Fibroblast of the aortic adventitia (primary cell): ENCODE measurements at places on chromosomes 2 and 18.

DNA sequence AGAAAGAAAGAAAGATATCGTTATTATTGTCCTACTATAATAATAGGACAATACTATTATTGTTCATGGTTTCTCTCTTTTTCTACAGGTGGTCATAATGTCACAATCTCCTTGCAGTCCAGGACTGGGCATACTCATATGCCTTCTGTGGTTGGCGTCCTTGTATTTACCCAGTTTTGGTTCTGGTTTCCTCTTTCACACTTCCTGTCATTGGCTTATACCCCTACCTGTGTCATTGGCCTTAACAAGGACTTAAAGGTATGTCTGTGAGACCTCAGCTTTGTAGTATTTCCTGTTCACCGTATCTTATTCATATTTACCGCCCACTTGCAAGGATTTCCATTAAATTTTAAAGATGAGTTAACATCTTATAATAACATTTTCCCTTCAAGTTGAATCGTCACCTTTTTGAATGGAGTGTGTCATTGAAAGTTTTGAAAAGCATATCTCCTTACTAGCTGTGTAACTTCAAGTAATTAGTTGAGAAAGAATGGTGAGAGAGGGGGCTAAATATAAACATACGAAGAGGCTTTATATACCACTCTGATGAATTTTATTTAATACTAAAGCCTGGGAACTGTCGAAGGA, 36.5 kb upstream of the HTR2B start:
- no peak for DNase-seq

- DNase-seq = no peak
These were observed 15.7 kb downstream of the SH3RF3 start for GRCh38 chr2:109144721-109145120.

- peak; percentile 57 for DNase-seq
These were observed 88.9 kb downstream of the POLE4 start for GRCh38 chr2:75047189-75047991.

DNA sequence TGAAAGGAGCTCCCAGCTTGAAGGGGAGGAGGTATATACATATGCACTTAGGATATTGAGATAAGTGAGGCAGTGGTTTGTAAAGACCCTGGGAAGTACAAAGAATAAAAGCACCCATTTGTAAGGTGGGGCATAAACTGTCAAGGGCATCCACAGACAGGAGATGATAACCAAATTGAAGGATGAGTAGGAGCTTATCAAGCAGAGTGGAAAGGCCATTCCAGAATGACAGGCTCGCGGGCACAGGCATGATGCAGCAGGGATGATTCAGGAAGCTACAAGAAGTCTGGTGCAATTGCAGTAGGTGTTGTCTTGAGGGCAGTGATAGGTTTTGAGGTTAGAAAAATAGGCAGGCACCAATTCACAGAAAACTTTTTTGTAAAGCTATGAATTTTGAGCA, 504.8 kb downstream of the PIK3C3 start:
- DNase-seq = no peak

GRCh38 chr18:13443552-13443951, 225.0 kb downstream of the LDLRAD4 start:
- no peak for DNase-seq

- DNase-seq = no peak
These were observed 156.6 kb upstream of the LHCGR start for GRCh38 chr2:48912110-48912509.

DNA sequence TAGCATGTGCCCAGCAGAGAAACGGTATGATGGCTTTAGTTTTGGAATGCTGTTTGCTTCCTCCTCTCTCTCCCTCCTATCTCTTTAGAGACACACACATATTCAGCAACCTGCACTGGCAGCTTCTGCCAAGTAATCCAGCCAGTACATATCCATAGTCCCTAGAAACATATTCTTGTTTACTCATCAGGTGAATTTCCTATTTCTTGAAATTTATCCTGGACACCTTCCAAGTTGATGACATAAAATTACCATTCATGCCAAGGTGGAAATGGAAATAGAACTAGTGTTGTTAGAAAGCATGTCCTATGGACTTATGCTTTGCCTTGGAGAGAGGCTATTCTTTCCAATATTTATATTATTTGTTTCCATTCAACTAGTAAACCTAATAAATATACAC, 50.9 kb upstream of the RGPD4 start:
- DNase-seq = no peak

- peak; percentile 27 for DNase-seq
These were observed 34.8 kb downstream of the C1D start for GRCh38 chr2:68027959-68028358.

- no peak for DNase-seq
These were observed 76.4 kb downstream of the ZSWIM2 start for GRCh38 chr2:186772579-186772978.

- no peak for DNase-seq
These were observed 55.9 kb downstream of the GRB14 start for GRCh38 chr2:164565359-164565758.

DNA sequence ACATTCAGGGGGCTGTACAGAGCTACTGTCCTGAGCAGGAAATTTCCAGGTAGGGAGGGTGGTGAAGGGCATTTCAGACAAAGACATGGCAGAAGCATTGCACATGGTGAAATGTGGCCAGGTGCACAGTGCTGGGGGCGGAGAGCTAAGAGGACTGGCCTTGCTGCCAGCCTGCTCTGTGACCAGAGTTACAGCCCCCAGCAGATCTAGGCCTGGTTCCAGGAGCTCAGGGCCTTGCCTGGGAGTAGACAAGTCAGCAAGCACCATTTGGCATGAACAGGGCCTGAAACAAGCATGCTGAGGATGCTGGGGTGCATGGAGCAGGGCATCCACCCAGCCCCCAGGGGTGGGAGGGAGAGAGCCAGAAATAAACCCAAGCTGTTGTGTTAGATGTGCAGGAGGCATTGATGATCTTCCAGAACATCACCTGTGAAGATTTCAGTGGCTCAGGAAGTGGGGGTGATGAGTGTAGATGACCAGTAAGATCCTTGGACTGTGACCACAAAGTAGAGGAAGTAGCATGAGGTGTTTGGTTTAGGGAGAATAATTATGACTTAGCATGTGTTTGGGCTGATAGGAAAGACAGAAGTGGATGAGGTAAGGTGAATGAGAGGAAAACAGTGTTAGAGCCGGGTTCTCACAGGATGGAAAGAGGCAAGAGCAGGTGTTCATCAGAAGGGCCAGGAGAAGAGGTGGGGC, 61.1 kb downstream of the COA5 start:
- no peak for DNase-seq

DNA sequence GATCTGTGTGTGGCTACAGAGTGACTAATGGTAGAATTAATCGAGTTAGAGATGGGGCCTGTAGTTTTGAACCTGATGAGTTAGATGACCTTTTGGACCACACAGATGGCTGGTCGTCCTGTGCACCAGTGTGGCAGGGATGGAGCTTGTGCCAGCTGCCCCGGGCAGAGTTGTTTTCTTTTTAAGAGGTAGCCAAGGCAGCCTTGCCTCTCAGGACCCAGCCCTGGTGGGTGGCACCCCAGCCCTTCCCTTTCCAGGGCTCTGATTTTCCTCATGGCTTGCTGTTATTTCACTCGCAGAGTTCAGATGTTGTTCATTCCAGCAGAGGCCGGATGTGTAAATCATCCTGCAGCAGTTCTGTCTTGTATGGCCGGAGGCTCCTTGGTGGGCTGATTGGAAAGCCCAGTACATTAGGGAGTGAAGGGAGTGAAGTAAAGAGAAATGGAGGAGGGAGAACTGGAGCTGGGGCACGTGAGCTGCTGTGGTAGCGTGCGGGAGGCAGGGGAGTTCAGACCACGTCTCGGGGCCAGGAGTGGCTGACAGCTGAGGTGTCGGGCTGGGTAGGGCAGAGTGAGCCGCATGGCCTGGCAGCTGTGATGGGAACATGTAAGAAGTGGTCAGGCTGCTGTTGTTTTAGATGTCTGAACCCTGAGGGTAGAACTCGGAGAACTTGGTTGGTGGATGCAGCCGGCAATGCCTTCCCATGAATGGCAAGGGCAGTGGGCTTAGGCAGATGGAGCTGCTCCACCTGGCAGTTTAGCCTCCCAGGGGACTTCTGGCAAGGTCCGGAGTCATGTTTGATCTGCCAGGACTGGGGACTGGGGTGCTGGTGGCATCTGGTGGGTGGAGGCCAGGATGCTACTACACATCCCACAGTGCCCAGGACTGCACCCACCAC, 28.8 kb downstream of the ASAP2 start:
- DNase-seq = peak; percentile 69

DNA sequence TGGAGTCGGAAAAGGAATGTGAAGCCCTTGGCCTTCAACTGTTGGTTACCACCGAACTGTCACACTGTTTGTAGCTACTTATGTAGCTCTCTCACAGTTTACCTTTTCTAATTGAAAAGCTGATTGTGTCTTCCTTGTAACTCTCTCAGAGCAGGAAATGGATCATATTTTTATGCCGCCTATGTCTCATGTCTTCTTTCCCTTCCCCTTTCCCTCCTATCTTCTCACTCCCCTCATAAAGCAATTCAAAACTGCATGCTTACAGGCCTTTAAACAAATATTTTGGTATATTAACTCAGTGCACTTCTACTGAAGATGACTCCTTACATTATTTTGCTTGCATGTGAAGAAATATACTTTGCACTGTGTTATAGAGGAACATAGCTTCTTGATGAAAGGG, 6.0 kb downstream of the SLC39A10 start:
- no peak for DNase-seq

GRCh38 chr2:10405448-10405847, 42.7 kb downstream of the ODC1 start:
- DNase-seq = peak; percentile 99

DNA sequence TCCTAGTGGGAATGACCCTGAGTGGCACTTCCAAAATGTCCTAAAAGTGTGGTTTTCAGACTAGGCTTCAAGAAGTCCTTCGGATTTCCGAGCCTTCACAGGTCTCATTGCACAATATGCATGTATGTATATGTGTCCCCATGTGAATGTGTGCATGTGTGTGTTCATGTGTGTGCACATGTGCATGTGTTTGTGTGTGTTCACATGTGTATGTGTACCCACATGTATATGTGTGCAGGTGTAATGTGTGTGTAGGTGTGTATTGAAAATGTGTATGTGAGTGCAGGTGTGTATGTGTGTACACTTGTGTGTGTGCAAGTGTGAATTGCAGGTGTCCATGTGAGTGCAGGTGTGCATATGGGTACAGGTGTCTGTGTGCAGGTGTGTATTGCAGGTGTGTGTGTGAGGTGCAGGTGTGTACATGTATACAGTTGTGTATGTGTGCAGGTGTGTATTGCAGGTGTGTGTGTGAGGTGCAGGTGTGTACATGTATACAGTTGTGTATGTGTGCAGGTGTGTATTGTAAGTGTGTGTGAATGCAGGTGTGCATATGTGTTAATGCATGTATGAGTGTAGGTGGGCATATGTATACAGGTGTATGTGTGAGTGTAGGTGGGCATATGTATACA, 124.4 kb upstream of the EPB41L3 start:
- no peak for DNase-seq
